Mucosa of gallbladder (tissue), 1 donor: ENCODE measurements at places on chromosomes 13 and 19. TPM values are rescaled to one million over a fixed set of nuclear protein-coding genes. Genes with fewer than 3 reads are reported as not detected.

The NMRK2 gene
- not detected for total RNA-seq

The TDRD12 gene
- total RNA-seq: 1.4 TPM

The PABPC3 gene
- total RNA-seq: 0.14 TPM

The NCR1 gene
- 0.32 TPM for total RNA-seq

The NOVA2 gene
- 3.1 TPM for total RNA-seq

The TMEM238 gene
- 39.9 TPM for total RNA-seq

The CYP4F8 gene
- total RNA-seq: 2.0 TPM

The ZNF625 gene
- total RNA-seq: 5.9 TPM
